Stimulated activated CD4-positive, alpha-beta T cell treated with anti-CD3 and anti-CD28 coated beads, Interleukin-2, amount 100 ng/mL, for 48 hours (primary cell): ENCODE measurements at places on chromosomes 13 and 19.

DNA sequence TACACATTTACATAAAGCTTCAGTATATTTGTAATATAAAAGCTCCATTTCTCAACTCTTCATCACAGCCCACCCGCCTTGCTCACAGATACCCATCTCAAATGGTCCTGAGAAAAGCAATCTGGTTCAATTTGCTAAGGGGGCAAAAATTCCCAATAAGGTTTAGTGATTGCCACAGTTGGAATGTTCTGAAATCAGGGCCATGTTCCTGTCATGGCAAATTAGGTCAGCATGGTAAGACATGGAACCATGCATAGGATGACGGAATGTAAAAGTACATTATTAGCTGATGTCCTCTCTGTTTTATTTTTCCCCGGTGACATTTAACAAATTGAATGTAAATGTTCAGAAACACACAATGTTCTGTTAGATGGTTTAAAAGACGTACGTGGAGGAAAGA is 274.3 kb downstream of the MZT1 start:
- DNase-seq, result no peak

- no peak for DNase-seq
Observed at GRCh38 chr13:44373247-44373600, 400 bp upstream of the SERP2 start.

DNA sequence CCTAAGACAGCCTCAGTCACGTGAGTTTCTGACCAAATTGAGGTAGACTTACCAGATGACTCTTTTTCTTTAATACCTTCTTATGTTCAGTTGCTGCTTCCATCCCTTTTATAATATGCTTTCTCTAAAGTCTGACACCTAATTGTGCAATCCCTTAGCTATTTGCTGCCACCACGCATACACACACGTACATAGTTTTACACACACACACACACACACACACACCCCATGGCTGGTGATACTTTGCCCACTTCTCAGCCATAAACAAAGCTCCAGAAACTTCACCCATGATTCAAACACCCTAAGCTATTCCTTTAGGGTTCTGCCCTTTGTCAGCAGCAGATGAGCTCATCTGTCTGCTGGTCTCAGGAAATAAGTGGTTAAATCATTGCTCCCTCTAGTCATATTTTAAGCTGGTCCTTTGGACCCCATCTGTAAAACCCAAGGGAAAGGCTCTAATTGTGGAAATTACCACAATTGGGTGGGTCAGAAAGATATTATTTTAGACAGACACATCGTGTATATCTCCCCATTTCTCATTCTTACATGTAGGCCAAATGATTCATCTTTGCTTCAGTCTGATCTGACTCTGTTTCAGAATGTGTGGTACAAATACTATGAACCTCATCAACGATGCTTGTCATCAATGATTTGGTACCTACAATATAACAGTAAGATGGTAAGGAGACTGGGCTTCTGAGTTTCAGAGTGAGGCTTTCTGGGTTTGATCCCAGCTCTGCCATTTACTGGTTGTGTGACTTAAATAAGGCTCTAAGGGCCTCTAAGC is 69.2 kb downstream of the NALCN start:
- no peak for DNase-seq

GRCh38 chr19:14061081-14061749 is 661 bp downstream of the PALM3 start:
- DNase-seq, result no peak

DNA sequence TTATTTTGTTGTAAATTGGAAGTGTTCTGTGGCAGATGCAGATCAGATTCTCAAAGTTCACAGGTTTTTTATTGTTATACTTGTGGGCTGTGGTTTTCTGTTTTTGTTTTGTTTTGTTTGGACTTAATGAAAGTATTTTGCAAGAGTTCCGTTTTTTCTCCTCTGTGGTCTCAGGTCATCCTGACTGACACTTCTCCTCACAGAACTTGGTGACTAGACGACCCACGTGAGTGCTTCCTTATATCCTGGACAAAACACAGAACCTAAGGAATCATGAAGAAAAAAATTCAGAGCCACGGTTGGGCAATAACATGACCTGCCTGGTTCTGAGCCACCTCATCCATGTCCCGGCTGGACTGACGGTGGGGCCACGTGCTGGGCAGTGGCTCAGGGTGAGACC is 2.5 kb upstream of the RFPL4AL1 start:
- no peak for DNase-seq

DNA sequence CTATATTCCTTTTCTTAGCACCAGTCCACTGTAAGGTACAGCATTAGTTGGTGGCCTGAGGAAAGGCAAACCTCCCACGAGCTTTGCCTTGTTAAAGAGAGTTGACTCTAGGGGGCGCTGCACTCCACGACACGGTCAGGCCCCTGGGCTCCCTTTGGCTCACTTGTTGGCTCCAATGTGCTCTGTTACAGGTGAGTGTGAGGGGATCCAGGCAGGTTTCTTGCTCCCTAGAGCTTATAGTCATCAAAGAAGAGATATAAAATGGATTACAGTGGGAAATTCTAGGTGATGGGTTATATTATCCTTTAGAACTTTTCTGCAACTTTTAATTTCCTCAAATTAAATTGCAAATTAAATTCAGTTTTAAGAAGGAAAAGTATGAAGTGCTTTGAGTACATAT is 3.7 kb downstream of the WDR87 start:
- DNase-seq, result peak; percentile 89

DNA sequence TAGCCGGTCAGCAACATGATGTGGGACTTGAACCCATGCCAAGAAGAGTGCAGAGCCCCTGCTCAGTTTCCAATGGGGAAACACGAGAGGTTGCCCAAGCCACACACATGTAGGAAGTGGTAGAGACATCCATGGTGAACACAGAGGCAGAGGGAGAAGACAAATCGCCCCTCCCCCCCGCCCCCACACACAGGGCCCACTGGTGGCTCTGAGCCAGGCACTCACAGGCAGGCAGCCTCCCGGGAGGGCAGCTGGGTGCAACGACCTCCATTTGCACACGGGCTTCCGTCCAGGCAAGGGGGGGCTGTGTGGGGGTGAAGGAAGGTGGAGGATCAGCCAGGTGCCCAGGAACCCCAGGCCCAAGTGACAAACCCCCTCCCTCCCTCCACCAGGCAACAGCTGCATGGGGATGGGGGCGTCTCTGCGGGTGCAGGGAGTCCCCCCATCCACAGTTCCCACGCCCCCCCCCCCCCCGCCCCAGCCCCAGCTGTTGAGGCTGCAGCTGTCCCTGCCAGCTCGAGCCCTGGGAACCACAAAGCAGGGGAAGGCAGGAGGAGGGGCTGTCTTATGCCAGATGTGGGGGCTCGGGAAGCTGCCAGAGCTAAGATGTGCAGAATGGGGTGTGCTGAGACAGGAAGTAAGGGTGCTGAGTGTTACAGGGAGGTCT is 3.4 kb downstream of the NOTCH3 start:
- DNase-seq, result no peak

- peak; percentile 62 for DNase-seq
Observed at GRCh38 chr19:13234518-13234917, 84.3 kb downstream of the IER2 start.

GRCh38 chr13:74869846-74870245 is 612.1 kb downstream of the TBC1D4 start:
- DNase-seq, result no peak

DNA sequence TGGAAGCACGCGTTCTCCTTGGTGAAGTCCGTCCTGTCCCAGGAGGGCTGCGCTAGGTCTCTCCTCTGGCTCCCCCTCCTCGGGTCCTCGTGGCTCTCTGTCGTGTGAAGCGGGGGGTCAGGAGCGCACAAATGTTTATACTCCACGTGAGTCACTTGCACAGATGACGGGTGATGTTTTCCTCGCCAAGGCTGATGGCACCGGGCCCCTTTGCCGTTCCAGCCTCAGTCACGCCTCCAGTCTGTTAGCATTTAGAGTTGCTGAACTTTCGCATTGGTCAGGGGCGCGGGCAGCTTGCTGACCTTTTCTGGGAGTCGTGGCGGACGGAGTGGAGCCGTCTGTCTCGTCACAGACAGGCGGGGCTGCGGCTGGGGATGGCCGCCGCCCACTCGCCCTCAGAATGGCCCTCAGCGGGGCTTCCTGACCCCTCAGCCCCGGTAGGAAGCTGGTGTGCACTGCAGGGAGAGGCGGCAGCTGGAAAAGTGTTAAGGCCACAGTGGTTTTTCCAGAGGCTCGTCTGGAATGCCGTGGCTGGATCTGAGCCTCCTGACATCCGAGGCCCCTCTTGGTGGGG is 13.7 kb downstream of the KLHL26 start:
- DNase-seq, result no peak

GRCh38 chr19:1910177-1910576 is 5.0 kb downstream of the ADAT3 start:
- DNase-seq, result no peak

GRCh38 chr19:28966737-28967399 is 246.1 kb downstream of the UQCRFS1 start:
- no peak for DNase-seq

GRCh38 chr19:33225458-33225926 is at the start of gene SLC7A10:
Gene SLC7A10 (minus strand): TSS chr19:33225850. CDS start chr19:33225703, 147 bp downstream.
- DNase-seq, result no peak

- no peak for DNase-seq
Observed at GRCh38 chr19:46759817-46760333, 13.6 kb upstream of the STRN4 start.

- no peak for DNase-seq
Observed at GRCh38 chr13:110220471-110220870, 86.5 kb downstream of the COL4A1 start.

- DNase-seq, result no peak
Observed at GRCh38 chr13:99813336-99814095, 158.1 kb downstream of the ZIC5 start.

- no peak for DNase-seq
Observed at GRCh38 chr13:52461265-52461664, 6.0 kb downstream of the CKAP2 start.

DNA sequence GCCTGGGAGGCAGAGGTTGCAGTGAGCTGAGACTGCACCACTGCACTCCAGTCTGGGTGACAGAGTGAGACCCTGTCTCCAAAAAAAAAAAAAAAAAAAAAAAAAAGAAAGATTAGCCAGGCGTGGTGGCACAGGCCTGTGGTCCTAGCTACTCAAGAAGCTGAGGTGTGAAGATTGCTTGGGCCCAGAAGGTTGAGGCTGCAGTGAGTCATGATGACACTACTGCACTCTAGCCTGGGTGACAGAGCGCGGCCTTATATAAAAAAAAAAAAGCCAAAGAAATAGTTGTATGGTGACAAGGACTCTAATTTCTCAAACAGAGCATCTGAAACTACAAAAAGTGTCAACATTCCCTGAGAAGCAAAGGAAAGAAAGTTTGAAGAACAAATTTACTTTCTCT is 3.4 kb downstream of the PBX4 start:
- DNase-seq, result no peak

DNA sequence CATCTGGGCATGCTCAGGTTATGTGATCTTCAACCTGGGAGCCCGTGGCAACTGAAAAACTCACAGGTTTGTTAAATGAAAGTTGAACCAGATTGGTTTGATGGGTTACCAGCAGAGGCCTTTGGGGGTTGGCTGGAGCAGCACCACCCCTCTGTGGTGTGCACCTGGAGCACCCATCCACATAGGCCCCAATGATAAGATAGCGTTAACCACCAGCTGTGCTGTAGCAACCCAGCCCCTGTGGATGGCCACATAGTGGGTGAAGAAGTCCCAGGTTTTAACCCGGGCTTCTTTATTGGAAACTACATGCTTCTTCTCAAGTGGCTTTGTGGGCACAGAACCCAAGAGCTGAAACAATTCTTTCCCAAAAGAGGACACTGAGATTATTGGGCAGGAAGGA is 22.6 kb upstream of the MTIF3 start:
- no peak for DNase-seq

- peak; percentile 55 for DNase-seq
Observed at GRCh38 chr13:21478881-21479808, 20.0 kb upstream of the ZDHHC20 start.

DNA sequence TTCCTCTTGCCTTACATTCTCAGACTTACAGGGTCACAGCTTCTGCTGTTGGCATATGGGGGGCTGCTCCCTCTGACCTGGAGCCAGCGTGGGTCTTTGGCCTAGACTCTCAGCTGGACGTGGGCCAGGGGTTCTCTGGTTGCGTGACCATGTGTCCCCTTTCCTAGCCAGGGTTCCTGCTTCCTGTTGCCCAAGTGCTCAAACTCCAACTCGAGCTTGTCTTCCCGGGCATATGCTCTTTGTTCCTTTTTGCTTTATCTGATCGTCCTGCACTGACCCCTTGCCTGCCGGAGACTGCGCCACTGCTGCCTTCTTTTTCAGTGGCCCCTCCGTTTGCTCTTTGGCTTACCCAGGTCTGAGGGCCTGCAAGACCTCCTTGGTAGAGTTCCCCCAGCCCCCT is 25.3 kb upstream of the GPR183 start:
- no peak for DNase-seq

- no peak for DNase-seq
Observed at GRCh38 chr19:58385891-58386575, 1.0 kb upstream of the RPS5 start.

- no peak for DNase-seq
Observed at GRCh38 chr19:55224038-55224665, 4.4 kb downstream of the TMEM86B start.

DNA sequence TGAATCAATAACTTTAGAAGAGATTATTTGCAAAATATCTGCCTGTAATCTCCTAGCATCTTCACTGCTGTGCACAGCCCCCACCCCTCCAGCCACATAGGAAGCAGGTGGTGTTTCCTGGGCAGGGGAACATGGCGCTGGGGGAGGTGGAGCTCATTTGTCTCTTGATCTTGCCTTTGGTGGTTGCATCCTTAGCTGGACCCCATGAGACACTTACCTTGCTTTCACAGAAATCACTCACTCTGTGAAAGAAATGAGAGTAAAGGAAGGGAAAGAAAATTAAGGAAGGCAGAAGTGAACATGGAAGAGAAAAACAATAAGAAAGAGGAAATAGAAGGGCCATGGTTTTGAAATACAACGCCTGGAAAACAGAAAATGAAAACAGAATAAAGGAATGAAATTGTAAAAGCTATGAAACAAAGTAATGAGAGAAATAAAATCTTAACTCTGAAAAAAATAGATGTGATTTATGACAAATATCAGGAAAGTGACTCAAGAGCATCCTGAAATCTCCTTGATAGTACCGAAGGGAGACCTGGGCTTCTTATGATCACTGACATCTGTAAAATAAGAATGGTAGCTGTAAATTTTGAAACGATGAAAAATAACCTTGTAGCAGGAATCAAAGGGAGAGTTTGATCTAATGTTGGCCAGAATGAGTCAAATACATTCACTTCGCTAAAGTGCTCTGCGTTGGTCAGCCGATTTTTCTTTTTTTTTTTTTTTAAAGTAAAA is 17.2 kb upstream of the RNASEH2B start:
- no peak for DNase-seq

DNA sequence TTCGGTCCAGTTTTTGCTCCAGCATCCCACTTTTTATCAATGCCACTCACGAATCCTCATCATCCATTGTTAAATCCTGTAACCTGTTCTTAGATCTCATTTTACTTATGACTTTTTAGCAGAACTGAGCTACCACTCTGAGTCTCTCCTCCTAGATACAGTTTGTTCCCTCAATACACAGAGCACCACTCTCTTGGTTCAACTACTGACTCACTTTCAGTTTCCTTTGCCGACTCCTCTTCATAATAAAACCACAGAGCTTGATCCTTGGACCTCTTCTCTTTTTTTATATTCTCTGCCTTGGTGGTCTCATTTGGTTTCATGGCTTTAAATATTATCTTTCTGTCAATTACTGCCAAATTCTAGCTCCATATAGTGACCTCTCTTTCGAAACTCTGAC is 150.3 kb downstream of the SLITRK5 start:
- no peak for DNase-seq
